ENCODE measurements at places on chromosomes 7 and 10. TPM values are rescaled to one million over a fixed set of nuclear protein-coding genes. Genes with fewer than 3 reads are reported as not detected.

Gene GHRHR
- total RNA-seq: not detected

Gene CREB5
- 10.2 TPM for total RNA-seq

Gene CAV2
- 127 TPM for total RNA-seq

Gene ZPBP
- total RNA-seq: not detected

Gene HTR7
- 0.32 TPM for total RNA-seq

Gene EIF3A
- 136 TPM for total RNA-seq

Gene ELFN1
- 0.65 TPM for total RNA-seq

Gene ZNF503
- total RNA-seq: 26.0 TPM

Gene TMEM196
- not detected for total RNA-seq

Gene PTF1A
- not detected for total RNA-seq

Gene SLC18A2
- total RNA-seq: not detected

Gene RTKN2
- total RNA-seq: 3.4 TPM

Gene JAKMIP3
- total RNA-seq: 1.6 TPM

Gene ITIH2
- total RNA-seq: 0.87 TPM

Gene LCOR
- 29.4 TPM for total RNA-seq

Gene IFIT1B
- total RNA-seq: not detected

Gene XRCC2
- 0.95 TPM for total RNA-seq

Gene MINPP1
- total RNA-seq: 19.2 TPM

Gene AQP1
- total RNA-seq: 18.0 TPM

Gene LOXL4
- total RNA-seq: 3.2 TPM

Gene GIMAP6
- not detected for total RNA-seq

Gene KAT6B
- 20.8 TPM for total RNA-seq

Gene LLCFC1
- total RNA-seq: not detected

Gene MCM10
- 3.7 TPM for total RNA-seq

Gene CLCN1
- not detected for total RNA-seq

Gene HOXA1
- total RNA-seq: 2.7 TPM

Gene CHAT
- total RNA-seq: not detected

Gene LIPM
- not detected for total RNA-seq

Gene ZP3
- not detected for total RNA-seq

Gene NRF1
- 10.3 TPM for total RNA-seq

Measured in chondrocyte (in vitro differentiated cells).